ENCODE measurements at places on chromosomes 11 and 22. TPM values are rescaled to one million over a fixed set of nuclear protein-coding genes. Genes with fewer than 3 reads are reported as not detected.

DNA sequence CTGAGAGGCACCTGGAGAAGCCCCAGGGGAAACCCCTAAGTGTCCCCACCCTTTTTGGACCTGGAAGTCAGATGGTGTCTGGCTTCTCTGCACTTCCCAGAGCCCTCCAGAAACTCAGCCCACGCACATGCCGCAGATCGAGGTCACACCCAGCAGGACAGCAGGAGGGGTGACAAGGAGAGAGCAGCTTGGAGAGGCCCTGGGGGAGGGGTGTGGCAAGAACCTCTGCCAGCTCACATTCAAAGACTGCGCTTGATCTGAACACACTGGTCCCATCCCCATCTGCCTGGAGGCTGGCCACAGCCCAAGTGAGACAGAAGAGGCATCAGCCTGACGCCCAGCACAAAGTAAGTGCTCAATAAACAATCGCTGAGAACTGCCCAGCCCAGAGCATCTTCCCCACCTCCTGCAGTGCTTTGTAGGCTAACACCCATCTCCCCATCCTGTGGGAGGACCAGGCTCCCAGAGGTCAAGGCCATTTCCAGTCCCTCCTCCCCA, 21.4 kb downstream of the TMPRSS6 start:
- no peaks in the 10 kb centered on the region for H3K27me3 ChIP-seq
- no peak overlapping the region for H3K4me3 ChIP-seq
- H3K36me3 ChIP-seq = no peaks in the 10 kb centered on the region
- H3K27ac ChIP-seq = no peak overlapping the region
- no peak for DNase-seq

DNA sequence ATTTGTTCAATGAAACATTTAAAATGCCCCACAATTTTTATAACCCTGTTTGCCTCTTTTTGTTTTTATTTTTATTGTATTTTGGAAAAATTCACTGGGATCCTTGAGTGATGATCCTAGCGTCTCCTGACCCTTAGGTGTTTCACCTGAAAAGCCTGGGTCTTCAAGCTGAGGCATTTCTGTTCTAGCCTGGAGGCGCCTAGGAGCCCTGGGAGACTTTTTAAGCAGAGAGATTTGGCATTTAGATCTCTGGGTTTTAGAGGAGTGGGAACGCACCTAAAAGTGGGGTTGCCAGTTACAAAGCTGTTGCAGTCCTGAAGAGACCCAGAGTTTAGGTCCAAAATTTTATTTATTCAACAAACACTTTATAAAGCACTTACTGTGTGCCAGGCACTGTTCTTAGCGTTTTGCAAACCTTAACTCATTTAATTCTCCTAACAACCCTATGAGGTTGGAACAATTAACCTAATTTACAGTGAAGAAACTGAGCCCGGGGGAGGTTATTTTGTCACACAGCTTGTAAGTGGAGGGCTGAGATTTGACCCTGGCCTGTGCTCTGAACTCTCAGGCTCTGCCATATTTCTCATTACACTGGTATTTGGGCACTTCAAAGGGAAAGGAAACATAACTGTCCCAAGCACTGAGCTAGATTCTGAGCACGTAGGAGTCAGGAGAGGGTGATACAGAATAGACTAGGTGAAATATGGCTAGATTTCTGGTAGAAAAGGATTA, 834 bp upstream of the FADS1 start:
- peaks cover 10% of the 10 kb centered on the region for H3K27me3 ChIP-seq
- H3K36me3 ChIP-seq = no peaks in the 10 kb centered on the region

DNA sequence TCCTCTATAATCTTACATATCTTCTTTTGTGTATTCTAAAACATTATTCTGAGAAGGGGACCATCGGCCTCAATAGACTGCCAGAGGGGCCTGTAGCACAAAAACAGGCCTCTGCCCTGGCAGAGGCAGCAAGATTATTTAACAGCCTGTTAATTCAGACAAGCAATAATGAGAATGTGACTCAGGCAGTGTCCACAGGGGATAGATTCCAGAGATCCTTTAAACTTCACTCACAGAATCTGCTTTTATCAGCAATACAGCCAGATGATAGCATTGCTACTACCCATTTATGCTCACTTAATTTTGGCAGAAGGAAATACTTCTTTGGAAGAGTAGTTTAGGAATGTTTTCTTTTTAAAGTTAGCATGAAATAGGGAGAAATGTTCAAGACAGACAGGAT, 44.9 kb downstream of the AAMDC start:
- no peaks in the 10 kb centered on the region for H3K4me1 ChIP-seq
- peaks cover 4% of the 10 kb centered on the region for H3K36me3 ChIP-seq
- no peak overlapping the region for H3K4me3 ChIP-seq
- no peak overlapping the region for H3K27ac ChIP-seq
- H3K27me3 ChIP-seq = no peaks in the 10 kb centered on the region

- H3K36me3 ChIP-seq = no peaks in the 10 kb centered on the region
- no peaks in the 10 kb centered on the region for H3K27me3 ChIP-seq
- peaks cover 14% of the 10 kb centered on the region for H3K4me1 ChIP-seq
- no peak for DNase-seq
- no peak overlapping the region for H3K27ac ChIP-seq
Observed at GRCh38 chr11:12286606-12287005, 90.8 kb upstream of the PARVA start.

GRCh38 chr11:63986932-63987513, 785 bp downstream of the OTUB1 start:
- peaks cover 25% of the 10 kb centered on the region for H3K4me1 ChIP-seq
- no peaks in the 10 kb centered on the region for H3K27me3 ChIP-seq
- peak overlapping the region; percentile 96 for H3K27ac ChIP-seq
- DNase-seq = no peak
- peak overlapping the region; percentile 96 for H3K4me3 ChIP-seq
- peaks cover 15% of the 10 kb centered on the region for H3K36me3 ChIP-seq

- DNase-seq = no peak
- H3K27ac ChIP-seq = peak overlapping the region; percentile 32
- peaks cover 47% of the 10 kb centered on the region for H3K4me1 ChIP-seq
- H3K27me3 ChIP-seq = no peaks in the 10 kb centered on the region
- H3K4me3 ChIP-seq = no peak overlapping the region
- peaks cover 57% of the 10 kb centered on the region for H3K36me3 ChIP-seq
Observed at GRCh38 chr11:65440831-65441499, 18.4 kb downstream of the NEAT1 start.

DNA sequence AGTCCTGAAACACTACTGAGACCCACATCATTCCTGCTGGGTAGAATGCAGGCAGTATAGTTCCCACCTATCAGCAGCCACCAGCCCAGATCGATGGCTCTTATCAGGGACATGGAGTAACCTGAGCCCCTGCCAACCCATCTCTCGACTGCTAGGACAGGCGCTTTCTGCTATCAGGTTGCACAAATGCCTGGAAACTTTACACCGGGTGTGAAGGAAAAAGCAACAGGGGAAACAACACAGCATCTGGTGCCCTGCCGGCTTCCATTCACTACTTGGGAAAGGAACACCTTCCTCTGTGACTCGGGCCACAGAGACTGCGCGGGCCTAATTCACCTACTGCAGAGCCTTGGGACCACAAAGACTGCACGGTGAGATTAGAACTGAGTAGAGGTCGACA, 18.5 kb downstream of the RBFOX2 start:
- H3K27me3 ChIP-seq = no peaks in the 10 kb centered on the region
- no peaks in the 10 kb centered on the region for H3K4me1 ChIP-seq
- no peak overlapping the region for H3K4me3 ChIP-seq
- no peak overlapping the region for H3K27ac ChIP-seq
- H3K36me3 ChIP-seq = no peaks in the 10 kb centered on the region

- H3K27me3 ChIP-seq = no peaks in the 10 kb centered on the region
- no peak overlapping the region for H3K27ac ChIP-seq
- H3K36me3 ChIP-seq = no peaks in the 10 kb centered on the region
Observed at GRCh38 chr11:1872267-1872985, 19.3 kb downstream of the PRR33 start.

- H3K4me1 ChIP-seq = no peaks in the 10 kb centered on the region
- H3K27ac ChIP-seq = no peak overlapping the region
- no peak for DNase-seq
- no peak overlapping the region for H3K4me3 ChIP-seq
Observed at GRCh38 chr11:86941077-86941870, 13.9 kb downstream of the FZD4 start.

DNA sequence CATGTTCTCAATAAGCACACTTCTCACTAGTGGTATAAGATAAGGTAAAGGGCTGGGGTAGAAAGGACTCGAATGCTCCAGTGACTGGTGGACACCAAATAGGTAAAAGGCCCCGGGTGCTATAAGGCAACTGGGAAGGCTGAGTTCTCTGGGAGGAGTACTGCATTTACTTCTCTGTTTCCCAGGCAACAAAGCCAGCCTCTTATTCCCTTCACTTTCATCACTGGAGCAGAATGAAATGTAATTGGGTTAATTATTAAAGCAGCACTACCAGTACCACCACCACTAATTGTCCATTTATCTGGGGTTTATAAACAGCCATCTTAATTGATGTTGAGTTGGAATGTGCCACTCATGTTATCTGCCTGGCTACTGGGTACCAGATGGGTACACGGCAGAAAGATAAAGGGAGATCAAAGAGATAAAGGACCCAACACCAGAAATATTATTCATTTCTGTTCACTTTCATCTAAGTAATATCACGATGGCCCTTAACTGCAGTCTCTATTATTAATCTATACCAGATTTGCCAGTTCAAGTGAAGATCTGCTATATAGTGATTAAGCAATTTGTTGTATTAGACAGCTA, 94.4 kb upstream of the CHRM4 start:
- no peaks in the 10 kb centered on the region for H3K4me1 ChIP-seq
- H3K27ac ChIP-seq = no peak overlapping the region

GRCh38 chr11:41660585-41660984, 201.1 kb upstream of the LRRC4C start:
- DNase-seq = no peak
- no peaks in the 10 kb centered on the region for H3K36me3 ChIP-seq
- H3K27ac ChIP-seq = no peak overlapping the region
- H3K4me1 ChIP-seq = no peaks in the 10 kb centered on the region

Gene SEPTIN3
- total RNA-seq = 0.36 TPM

Gene AMPD3
- 42.1 TPM for total RNA-seq

Gene TIGD3
- total RNA-seq = 1.1 TPM

Gene GANAB
- 260 TPM for total RNA-seq
